ENCODE measurements at places on chromosomes 12 and 14.

- no peak for DNase-seq
Observed at GRCh38 chr14:32824195-32824594, 114.5 kb upstream of the NPAS3 start.

GRCh38 chr12:96034621-96035282 is 635 bp downstream of the LTA4H start:
- DNase-seq: no peak

- DNase-seq: no peak
Observed at GRCh38 chr14:89673512-89674225, 256.6 kb upstream of the FOXN3 start.

DNA sequence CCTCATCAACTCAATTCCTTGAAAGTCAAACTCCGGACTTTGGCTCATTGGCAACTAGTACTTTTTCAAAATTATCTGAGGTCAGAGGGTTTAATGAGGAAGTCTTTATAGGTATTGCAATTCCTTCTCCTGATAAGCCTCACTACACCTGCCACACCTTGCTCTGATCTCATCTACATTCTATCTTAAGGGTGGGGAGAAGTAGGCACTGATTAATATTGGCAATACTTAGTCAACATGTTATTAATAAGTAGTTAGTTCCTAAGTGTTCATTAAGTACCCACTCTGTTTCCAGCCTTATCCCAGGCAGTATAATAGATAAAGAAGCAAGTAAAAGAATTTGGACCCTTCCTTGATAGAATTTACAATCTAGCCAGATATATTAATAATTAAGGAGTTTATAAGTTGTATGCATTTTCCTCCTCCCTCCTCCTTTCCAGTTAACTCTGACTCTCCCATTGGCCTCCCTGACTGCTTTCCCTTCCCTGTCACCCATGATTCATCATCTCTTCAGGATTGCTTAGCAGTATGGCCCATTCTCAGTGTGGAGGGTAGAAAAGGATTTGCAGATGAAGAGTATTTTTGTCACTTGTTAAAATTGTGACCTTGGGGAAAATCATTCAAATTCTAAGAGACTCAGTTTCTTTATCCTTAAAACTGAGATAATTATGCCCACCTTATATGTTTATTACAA is 231.0 kb upstream of the ATP2B1 start:
- no peak for DNase-seq

GRCh38 chr12:4450551-4451112 is 5.0 kb upstream of the FGF6 start:
- DNase-seq: no peak

DNA sequence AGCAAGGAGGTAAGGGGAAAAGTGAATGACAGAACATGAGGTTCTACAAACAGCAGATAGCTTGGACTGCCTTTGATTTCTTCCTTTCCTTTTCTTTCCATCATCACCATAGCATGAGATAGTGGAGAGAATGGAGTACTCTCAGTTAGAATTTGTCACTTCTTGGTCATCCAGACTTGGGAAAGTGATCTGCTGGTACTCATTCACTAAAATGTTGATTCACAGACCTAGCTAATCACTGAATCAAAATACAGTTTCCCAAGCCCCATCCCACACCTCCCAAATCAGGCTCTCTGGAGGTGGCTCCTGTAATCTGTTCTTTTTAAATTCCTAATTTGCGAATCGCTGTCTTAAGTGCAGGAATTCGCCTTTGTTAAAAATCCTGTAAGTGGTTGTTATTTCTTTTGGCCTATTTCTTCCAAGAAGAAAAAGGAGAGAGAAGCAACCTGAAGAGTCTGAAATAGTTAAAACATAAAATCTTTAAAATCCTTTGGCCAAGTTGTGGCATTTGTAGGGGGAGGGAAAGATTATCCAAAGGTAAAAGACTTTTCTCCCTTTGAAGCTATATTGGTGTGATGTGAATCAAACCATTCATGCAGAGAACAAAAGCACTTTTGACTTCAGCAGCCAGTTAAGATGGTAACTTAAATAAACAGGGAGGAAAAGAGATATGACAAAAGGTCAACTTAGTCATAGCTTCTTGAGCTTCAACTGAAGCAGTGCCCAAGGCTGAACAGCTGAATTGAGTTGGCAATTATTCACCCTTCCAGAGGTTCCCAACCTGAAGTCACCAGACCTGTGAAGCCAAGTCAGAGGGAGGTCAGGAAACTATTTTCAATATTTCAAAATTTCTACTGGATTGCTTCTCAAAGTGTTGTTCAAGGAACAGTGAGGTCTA is 255.1 kb upstream of the KRR1 start:
- no peak for DNase-seq

- no peak for DNase-seq
Observed at GRCh38 chr12:52007158-52007921, 594 bp downstream of the TAMALIN start.

DNA sequence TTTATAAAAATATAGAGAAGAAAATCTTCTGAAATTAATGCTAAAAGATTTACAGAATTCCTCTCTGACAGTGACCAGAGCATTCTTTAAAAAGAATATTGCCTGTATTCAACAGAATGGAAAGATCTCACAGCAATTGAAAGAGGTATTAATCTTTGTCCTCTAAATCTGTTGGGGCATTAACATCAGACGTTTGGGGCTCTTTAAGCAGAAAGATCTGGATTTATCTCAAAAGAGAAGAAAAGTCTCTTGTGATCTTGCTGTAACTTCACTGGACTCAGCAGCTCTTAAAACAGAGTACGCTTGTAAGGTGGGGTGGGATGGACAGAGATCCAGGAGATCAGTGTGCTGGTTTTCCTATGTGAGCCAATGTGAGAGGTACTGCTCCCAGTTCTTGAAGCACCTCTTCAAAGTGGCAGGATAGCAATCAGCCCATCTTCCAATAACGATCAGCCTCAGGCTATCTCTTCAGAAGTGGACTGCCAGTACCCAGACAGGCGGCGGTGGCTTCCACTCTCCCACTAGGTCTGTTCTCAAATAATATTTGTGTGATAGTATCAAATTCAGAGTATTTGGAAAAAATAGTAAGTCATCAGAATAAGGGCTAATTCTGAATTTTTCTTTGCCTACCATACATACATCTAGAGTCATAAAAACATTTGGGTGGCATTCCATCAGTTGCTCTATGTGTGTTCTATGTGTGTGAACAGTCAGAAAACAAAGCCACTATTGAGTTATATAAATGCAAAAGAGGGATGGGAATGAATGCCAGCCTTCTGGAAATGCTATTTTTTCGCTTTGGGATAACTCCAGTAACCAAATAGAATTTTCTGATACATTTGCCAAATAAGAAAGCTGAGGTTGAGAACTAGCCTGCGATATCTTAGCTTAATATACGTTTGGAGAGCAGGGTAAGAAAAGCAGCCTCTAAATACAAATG is 237.4 kb upstream of the RGS6 start:
- DNase-seq: no peak

GRCh38 chr12:40312982-40313576 is 88.3 kb downstream of the LRRK2 start:
- no peak for DNase-seq

GRCh38 chr14:22387776-22388241 is 201.2 kb downstream of the DAD1 start:
- no peak for DNase-seq

DNA sequence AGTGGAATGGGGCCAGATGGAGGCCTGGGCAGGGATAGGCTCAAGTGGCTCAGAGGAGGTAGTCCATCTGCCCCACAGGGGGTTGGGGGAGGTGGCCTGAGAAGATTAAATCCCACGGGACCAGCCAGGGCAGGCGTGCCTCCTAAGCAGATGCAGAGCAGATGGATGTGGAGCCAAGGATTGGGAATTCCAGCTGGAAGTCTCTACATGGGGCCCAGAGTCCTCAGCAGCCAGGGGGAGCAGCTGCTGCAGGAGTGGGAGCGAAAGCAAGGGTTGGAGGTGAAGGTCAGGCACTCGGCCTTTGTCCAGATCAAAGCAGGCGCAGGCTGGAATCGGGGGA is 42.4 kb upstream of the VRK1 start:
- DNase-seq: no peak

DNA sequence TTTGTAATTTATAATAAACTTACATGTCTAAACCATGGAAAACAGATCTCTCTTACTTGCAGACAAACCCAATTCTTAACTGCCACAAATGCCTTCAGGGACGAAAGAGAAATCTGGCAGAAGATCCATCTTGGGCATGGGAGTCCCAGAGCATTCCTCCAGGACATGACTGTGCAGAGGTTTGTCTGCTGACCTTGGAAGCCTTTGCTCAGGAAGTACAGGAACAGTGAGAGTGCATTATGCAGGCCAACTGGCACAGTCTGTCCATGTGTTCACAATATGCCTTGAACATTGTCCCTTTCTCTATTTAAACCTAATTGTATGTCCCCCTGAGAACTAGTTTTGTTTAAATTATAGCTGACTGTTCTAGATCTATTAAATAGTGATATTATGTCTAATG is 467.1 kb downstream of the ATP23 start:
- DNase-seq: no peak

DNA sequence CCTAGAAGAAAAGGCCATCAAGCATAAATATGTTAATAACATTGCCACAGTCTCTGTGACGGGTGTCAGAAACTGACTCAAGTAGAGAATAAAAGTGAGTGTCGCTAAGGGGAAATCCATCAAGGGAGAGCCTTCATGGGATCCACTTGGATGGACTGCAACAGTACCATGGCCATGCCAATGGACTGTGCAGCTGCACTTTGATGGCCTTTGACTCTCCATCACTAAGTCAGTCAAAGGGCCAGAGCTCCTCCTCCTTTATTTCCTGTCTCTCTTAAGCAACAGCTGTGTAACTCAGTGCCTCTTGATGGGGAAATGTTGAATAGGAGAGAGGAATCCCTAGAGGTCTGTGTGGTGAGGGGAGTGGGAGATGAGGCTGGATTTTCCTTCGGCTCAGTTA is 335.2 kb downstream of the BMP4 start:
- no peak for DNase-seq
